ENCODE measurements at places on chromosomes 5 and 9. TPM values are rescaled to one million over a fixed set of nuclear protein-coding genes. Genes with fewer than 3 reads are reported as not detected.

- DNase-seq, result peak; percentile 89
These were observed 2.5 kb upstream of the SEC16A start for GRCh38 chr9:136485049-136486045.

DNA sequence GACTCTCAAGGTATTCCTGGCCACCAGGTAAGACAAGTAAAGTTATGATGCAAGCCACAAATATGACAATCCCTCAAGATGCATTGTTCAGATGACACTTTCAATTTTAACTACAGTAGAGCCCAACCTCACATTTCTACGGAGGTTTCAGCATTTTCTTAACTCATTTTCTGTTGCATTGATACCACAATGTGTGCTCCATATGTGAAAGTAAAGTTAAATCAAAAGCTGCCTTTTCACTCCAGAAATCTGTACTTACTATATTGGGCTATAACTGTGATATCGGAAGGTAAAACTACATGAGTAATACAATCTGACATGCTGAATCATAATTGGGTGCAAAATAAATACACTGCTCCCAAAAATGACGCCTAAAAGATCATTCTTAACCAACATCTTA is 333.6 kb upstream of the MEF2C start:
- DNase-seq, result no peak

- no peak for DNase-seq
These were observed 33.2 kb downstream of the YTHDC2 start for GRCh38 chr5:113546703-113547183.

- no peak for DNase-seq
These were observed 685 bp upstream of the ADAMTS19 start for GRCh38 chr5:129459450-129459776.

DNA sequence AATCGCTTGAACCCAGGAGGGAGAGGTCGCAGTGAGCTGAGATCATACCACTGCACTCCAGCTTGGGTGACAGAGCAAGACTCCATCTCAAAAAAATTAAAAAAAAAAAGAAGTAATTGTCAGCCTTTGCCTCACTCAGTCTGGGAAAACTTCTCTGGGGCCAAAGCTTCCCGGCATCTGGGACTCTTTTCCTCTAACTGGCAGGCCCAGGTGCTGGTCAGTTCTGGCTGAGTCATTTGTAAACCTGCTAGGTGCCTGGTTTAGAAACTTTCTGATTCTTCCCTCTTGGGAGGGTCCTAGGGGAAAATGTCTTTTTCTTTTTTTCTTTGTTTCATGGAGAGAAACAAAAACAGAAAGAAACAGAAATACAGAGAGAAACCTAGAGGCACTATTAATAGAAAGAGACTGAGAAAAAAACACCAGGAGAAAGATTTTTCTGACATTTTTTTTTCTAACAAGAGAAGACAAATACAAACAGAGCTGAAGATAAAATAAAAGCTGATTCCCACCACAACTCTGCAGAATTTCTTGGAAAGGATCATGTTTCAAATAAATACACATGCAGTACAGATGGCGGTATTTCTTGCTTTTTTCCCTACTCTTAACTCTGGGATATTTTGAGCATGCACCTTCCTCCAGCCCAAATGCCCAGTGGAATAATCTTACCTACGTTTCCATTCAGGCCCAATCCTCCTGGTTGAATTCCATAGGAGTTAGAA is 22.1 kb upstream of the UBAP2 start:
- no peak for DNase-seq

- no peak for DNase-seq
These were observed 109.5 kb upstream of the COL5A1 start for GRCh38 chr9:134532084-134532483.

DNA sequence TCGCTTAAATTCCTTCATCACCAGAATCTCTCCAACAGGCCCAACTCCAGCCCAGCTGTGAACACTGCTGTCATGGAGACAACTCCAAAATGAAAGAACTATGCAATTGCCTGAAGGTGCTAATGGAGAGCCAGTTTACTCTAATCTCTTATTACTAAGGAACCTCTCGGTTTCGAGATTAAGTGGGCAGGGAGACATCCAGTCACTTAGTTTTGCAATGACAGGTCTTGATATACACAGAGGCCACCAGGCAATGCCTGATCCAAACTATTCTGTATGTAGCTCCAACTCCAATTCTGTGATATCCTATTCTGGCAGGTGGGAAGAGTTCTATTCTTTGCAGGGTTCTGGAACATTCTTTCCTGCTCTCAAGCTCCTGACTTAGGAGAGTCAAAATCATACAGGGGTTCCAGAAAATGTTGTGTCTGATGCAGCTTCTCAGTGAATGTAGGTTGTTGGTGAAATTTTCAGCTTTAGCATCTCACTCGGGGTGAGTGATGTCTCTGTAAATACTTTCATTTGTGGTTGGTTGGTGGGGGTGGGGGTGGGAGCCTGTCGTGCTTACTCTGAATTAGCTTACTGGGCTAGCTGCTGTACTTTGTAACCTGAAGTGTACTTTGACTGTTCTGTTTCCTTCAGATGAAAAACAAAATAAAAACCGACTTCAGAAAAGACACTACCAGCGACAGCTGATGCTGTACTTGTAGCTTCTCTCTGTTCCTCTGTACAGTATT is 170.9 kb downstream of the PALM2AKAP2 start:
- DNase-seq, result no peak

DNA sequence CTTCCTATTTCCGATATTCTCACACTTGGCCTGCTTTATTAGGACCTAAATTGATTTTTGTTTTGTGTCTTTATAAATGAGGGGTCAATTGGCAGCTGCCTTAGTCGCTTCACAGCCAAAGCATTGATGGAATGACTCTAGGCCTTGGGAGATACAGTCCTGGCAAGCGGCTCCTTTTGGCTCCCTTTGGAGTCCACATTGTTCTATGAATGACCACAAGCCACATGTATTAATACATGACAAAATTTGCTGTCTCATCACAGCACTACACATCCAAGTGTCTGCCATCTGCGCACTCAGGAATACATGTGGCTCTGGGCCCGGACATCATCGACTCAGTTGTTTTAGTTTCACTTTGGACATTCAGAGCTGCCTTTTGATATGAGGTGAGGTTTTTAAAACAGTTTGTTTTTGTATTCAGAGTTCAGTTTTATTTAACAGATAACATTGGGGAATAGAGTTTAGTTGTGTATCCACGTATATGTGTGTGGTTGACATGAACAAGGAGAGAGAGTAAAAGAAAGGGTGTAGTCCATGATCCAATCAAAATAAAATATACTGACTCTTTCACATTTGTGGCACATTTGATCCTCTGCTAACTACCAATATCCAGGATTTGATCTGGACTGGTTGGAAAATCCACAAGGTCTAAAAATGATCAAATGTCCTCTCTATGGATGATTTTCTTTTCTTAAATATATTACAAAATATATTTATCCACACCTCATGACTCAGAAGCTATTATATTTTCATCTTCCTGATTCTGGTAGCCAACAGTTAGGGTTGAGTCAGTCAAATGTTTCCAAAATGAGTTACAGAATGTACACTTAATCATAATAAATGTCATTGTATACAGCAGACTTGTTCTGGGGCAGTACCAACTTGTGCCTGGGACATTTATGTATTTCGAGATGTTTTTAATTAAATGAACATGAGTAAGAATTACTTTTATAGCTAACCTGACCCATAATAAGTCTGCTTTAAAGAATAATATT is 114.0 kb upstream of the MTAP start:
- peak; percentile 50 for DNase-seq

DNA sequence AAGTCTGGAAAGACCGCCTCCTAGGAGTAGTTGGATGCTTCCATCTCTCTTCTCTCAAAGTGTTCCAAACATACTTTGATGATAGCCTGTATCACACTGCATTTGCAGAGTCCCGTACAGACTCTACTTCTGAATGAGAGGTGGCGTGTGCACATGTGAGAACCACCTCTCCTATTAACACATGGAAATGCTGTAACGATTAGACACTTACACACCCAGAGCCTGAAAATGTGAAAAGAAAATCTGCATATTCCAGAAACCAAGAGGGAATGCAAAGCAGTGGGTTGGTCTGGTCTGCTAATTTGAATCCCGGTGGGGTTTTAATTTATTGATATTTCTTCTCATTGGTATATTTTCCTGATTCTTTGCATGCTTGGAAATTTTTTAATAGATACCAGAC is 10.5 kb downstream of the UGCG start:
- no peak for DNase-seq

Gene PLAC8L1
- polyA plus RNA-seq, result 2.4 TPM

Gene PCA3
- polyA plus RNA-seq, result 2.2 TPM

Gene PRELID2
- 2.7 TPM for polyA plus RNA-seq
